ENCODE measurements at places on chromosomes 1 and 21.

DNA sequence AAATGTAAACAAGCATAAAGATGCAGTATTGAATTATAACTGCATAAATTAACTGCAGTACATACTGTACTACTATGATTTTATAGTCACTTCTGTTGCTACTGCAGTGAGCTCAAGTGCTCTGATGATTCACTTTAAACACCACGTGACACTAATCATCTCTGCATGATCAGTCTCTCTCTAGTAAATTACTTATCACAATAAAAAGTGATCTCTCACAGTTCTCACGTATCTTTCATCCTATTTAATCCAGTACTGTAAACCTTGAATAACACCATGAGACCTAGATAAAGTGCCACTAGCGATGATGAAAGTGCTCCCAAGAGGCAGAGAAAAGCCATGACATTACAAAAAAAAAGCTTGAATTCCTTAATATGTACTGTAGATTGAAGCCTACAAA lies 1242.0 kb downstream of the AMY1C start:
- DNase-seq = no peak

DNA sequence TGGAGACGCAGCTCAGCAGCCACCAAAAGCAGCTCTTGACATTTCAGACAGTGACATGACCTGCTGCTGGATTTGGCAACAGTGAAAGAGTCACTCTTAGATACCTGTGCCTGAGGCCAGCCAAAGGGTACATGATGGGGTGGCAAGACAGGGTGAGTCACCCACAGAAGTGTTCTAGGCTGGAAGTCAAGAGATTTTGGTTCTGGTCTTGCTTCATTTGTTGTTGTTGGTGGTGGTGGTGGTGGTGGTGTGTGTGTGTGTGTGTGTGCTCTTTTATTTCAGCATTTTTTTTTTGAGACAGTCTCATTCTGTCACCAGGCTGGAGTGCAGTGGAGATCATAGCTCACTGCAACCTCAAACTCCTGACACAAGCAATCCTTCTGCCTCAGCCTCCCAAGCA lies 25.8 kb downstream of the SHISAL2A start:
- no peak for DNase-seq

DNA sequence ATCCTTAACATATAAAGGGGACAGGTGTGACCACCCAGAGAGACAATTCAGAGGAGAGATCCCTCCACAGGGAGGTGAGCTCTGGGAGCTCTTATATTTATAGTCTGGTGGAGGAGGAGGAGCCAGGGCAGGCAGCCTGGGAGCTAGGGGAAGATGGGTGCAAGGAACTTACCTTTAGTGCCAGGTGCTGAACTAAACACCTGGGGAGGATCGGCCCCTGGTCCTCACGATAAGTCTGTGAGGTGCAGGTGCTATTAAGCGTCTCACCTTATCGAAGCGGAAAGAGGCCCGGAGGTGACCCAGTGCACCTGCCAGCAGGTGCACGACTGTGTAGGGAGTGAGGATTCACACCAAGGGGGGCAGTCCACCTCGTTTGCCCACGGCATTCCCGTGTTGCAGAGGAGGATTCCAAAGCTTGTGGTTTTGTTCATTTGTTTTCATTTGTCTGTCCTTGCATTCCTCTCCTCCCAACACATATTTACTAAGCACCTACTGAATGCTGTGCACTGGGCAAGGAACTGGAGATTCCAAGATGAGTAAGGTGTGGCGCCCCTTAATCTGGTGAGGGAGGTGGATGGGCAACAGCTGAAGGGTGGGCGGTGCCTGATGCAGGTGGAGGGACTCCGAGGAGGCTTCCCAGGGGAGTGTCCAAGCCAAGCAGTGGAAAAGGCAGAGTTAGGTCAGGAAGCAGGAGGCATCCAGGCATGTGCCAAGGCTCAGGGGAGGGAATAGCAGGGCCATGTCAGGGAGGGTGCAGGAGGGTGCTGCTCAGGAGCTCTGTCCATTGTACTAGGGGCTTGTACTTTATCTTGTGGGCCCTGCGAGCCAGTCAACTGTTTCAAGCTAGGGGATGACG lies 11.5 kb downstream of the ARHGEF10L start:
- DNase-seq = no peak

- DNase-seq = no peak
These were observed 25.1 kb upstream of the MROH9 start for GRCh38 chr1:170910273-170910672.

- DNase-seq = no peak
These were observed 71.3 kb downstream of the S1PR1 start for GRCh38 chr1:101307985-101308689.
